ENCODE measurements at places on chromosomes 5 and 9. TPM values are rescaled to one million over a fixed set of nuclear protein-coding genes. Genes with fewer than 3 reads are reported as not detected.

The SCAI gene
- 4.8 TPM for total RNA-seq

The CAVIN4 gene
- total RNA-seq: 102 TPM

The PAEP gene
- not detected for total RNA-seq

The CFAP157 gene
- not detected for total RNA-seq

The ZDHHC21 gene
- 8.6 TPM for total RNA-seq

The SH3TC2 gene
- total RNA-seq: 2.5 TPM

The LCN15 gene
- total RNA-seq: not detected

The TIGD6 gene
- total RNA-seq: 2.7 TPM

The MCC gene
- 17.7 TPM for total RNA-seq

The KCNV2 gene
- total RNA-seq: not detected

The SPINK7 gene
- not detected for total RNA-seq

The TRPM6 gene
- 0.32 TPM for total RNA-seq

The FBXW2 gene
- total RNA-seq: 46.2 TPM

The SLC1A1 gene
- 0.59 TPM for total RNA-seq

The ANKRD20A1 gene
- 0.59 TPM for total RNA-seq

The CDX1 gene
- 0.16 TPM for total RNA-seq

The FOXD4L3 gene
- total RNA-seq: not detected

The DOK3 gene
- 4.7 TPM for total RNA-seq

The PPP2R2B gene
- total RNA-seq: 7.9 TPM

The IFNA13 gene
- not detected for total RNA-seq

The CMYA5 gene
- total RNA-seq: 1,204 TPM
